ENCODE measurements at places on chromosomes 1 and 21.

- no peak for DNase-seq
Observed at GRCh38 chr1:59674595-59674994, 140.2 kb upstream of the HOOK1 start.

GRCh38 chr21:32719085-32719484, 8.7 kb downstream of the SYNJ1 start:
- no peak for DNase-seq

DNA sequence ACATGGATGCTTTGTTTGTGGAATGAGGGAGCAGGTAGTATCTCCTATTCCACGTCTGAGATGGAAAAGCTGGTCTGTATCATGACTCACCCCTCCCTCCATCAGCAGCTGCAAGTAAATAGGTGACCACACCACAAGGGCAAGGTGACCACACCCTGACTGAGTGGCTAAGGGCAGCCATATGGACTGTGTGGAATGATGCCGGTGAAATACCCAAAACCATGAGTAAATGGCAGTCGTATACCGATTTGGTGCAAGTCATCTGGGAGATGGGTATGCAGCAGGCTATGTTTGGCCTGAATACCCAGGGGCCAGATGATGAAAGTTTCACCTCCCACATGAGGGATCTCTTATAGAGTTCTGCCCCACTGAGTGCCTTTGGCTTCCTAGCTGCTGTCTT, 15.8 kb upstream of the UBE2U start:
- no peak for DNase-seq

DNA sequence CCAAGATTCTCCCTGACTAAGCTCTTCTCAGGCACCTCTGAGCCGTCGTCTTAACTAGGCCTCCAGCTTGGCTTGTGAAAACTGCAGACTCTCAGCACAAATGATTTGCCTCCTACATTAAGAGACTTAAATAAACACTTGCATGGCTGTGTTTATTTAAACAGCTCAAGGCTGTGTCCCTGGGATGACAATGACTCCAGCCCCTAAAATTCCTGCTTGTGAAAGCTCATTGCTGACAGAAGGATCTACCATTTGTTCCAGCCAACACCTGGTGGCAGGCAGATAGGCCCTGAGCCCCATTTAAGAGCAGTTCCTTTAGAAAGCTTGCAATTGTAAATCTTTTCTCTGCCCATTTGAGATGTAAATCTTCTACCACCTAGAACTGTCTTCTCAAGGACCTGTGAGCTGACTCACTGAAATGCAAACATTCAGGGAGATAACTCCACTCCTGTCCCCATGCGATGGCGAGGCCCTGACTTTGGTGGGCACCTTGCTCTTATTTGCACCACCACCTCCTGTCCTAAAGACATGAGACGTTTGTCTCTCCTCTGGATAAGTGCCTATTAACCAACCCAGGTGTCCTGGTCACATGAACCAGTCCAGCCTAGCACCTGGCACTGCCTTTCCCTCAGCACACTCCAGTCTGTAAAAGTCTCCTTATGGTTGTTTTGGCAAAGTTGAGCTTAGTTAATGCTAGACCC, 15.1 kb upstream of the PCP4 start:
- no peak for DNase-seq

GRCh38 chr1:245872475-245872874, 634.6 kb downstream of the SMYD3 start:
- DNase-seq: no peak

GRCh38 chr1:95903060-95903459, 669.0 kb downstream of the RWDD3 start:
- no peak for DNase-seq

DNA sequence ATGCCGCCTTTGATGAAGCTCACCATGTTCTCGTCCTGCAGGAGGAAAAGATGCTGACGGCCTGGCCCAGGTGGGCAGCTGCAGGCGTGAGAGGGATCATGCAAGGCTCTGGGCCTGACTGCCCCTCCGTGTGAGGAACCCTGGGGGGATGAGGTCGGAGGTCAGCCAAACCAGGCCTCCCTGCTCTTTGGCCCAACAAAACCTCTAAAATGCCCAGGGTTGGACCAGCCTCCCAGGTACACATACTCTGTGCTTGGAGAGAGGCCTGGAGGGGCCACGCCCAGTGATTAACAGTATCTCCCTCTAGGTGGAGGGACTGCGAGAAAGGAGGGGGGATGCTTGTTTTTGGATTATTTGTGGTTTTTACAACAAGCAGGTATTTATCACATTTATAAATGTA, 21.1 kb downstream of the TTC39A start:
- no peak for DNase-seq

DNA sequence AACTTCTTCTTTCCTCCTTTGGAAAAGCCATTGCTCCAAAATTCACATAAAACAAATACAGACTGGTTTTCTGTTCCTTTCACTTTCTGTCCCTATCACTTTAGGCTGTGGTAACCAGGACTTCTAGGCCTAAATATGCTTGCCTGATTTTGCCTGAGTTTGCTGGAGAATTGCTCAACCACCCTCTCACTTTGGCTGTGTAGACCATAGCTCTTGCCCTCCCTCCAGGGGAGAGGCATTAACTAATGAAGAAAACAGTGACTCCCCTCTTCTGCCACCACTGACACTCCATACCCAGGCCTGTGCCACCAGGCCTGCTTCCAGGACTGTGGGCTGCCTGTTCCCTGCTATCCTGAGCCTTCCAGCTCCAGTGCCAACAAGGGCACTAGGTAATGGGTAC, 163.5 kb downstream of the TOMM20 start:
- DNase-seq: no peak

- DNase-seq: no peak
Observed at GRCh38 chr1:176605176-176605575, 142.2 kb downstream of the PAPPA2 start.

- DNase-seq: no peak
Observed at GRCh38 chr1:39452081-39452480, 39.4 kb upstream of the BMP8A start.

- DNase-seq: no peak
Observed at GRCh38 chr21:35149698-35150097, 100.6 kb upstream of the RUNX1 start.

- no peak for DNase-seq
Observed at GRCh38 chr1:208928349-208929010, 655.0 kb upstream of the CAMK1G start.

GRCh38 chr1:6419397-6419803, 319 bp downstream of the HES2 start:
- no peak for DNase-seq

GRCh38 chr1:240878631-240879030, 266.7 kb upstream of the GREM2 start:
- DNase-seq: no peak

GRCh38 chr1:217402301-217402700, 228.6 kb downstream of the GPATCH2 start:
- DNase-seq: no peak

GRCh38 chr1:246181241-246181640, 325.8 kb downstream of the SMYD3 start:
- DNase-seq: no peak

DNA sequence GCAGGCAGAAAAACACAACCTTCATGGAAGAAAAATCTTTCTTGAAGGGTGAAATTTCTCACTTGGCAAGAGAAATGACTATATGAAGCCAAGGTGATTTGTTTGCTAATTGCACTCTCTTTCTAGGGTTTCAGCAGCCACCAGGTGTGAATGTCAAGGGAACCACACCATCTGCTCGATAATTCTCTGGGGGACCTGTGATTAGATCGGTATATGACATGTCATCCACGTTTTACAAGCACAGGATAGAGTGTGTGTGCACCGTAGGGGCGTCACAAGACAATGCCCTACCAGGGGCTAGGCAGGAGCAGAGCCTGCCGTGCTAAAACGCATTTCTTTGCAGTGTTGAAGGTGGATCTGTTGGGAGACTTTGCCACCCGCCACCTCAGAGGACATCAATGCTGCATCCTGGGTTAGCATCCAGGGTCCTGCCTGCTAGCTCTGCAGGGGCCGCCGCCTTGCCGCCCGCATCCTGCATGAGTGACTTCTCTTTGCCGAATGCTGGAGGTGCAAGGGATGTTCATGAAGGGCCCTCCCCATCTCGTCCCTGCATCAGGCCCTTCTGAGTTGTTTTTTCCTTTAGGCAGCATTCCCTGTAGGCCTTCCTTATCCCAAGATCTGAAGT, 37.8 kb upstream of the CCSAP start:
- DNase-seq: no peak

DNA sequence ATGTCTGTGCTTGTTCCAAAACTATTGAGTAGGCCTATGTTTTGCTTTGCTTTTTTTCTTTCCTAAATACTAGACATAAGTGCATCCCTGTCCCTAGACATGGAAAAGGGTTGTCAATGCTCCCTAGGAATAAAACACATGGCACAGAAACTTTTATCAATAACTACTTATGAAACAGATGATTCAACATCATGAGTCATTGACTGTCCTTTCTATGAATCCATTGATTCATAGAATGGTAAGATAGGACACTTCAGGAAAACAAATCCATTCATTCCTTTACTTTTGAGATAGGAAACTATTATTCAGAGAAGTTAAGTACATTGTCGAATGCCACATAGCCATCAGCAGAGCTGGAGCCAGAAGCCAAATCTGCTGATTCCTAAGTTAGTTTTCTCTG, 147.5 kb downstream of the TSEN15 start:
- no peak for DNase-seq

- DNase-seq: no peak
Observed at GRCh38 chr1:24292887-24293286, 26.3 kb upstream of the GRHL3 start.

- DNase-seq: no peak
Observed at GRCh38 chr1:186680245-186681061, at the start of gene PTGS2. Gene PTGS2 (minus strand): TSS chr1:186680423. CDS start chr1:186680290, 133 bp downstream.

DNA sequence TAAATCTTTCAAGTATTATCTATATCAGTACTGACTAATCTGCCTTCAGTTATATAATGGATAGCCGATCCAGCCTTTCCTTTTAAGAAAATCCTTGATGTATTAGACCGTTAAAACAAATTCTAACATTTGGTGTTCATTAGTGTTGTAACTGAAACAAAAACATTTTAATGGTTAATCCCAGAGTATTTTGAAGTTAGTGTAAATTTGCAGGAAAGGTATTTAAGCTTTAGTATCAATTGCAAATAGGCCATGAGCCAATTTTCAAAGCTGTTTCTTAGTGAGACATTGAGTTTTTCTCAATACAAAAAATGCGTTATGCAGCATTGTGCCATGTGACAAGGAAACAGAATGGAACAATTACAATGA, 29.6 kb downstream of the DISP1 start:
- DNase-seq: no peak

DNA sequence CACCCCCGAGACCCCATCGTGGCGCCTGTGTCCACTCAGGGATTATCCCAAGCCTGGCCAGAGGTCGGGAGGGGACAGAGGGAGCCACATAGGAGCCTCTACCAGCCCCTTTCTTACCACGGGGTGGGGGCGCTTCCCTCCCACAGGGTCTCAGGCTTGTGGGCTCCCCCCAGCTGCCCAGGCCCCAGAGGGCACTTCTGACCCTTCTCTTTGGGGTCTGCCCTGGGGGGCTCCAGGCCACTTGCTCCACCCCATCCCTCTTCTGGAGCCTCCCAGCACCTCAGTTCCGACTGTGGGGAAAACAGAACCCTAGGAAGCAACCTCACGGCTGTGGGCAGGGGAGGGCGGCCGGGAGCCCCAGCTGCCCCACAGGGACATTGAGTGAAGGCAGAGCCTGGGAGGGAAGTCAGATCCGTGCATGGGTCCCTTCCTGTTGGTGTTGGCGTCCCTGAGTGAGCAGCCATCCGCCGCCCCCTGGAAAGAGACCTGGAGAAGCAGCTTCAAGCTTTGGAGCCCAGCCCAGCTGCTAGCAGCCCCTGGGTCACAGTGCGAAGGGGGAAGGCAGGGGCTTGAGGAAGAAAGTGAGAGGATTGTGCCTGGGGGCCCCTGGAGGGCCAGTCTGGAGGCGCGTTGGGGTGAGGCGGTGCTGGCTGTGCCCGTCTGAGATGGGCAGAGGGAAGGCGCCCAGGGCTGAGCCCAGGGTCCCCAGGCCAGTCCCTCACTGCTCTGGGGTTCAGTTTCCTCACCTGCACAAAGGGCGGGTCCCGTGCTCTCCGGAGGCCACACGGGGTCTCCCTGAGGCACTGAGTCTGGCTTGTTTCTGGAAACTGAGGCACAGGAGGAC, 22.1 kb downstream of the RRP1 start:
- no peak for DNase-seq

- DNase-seq: no peak
Observed at GRCh38 chr21:41613533-41613909, 105.6 kb upstream of the TMPRSS2 start.

- no peak for DNase-seq
Observed at GRCh38 chr1:36516372-36517010, 33.8 kb upstream of the CSF3R start.

GRCh38 chr21:26641062-26641461, 68.0 kb upstream of the CYYR1 start:
- no peak for DNase-seq

- DNase-seq: no peak
Observed at GRCh38 chr1:109824349-109825115, 60.8 kb upstream of the EPS8L3 start.

DNA sequence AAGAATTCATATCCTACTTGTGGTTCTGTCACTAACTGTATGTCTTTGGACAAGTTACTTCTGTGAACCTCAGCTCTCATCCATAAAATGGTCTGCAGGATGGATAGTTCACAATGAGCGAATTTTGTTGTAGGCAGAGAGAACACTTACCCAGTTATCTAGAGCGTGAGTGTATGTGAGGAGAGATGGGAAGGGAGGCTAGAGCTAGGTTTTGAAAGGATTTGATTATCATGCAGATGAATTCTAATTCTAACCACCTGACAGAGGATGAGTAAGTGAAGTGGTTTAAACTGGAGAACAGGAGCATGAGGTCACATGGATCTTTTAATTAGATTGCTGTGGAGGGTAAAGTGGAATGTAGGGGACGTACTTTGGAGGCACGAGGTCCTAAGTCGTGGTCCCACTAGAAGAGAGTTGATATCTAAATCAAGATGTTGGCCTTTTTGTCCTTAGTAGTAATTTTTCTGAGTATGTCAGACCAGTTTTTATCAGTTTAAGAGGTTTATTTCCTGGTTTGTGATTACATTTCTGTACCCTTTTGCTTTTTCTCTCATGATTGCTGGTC, 5.0 kb downstream of the SUCO start:
- no peak for DNase-seq

GRCh38 chr1:47534436-47534835, 96.6 kb downstream of the FOXD2 start:
- no peak for DNase-seq

DNA sequence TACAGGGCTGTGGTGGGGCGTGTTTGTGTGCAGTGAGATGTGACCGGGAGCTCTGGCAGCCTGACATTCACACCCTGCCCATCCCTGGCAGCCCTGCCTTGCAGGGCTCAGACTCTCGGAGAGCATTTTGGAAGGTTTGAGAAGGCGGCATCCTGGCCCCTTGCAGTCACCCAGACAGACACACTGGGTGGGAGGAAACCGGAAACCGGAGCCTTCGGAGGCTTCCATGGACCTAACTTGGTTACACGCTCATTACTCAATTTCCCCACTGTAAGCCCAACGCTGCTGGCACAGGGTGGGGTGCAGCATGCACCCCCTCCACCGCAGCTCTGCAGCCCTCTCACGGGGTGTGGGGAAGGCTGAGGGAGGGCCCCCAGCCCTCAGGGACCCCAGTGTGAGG, 22.2 kb upstream of the RSPO1 start:
- no peak for DNase-seq
